Activated CD4-positive, alpha-beta T cell treated with anti-CD3 and anti-CD28 coated beads for 4 hours (primary cell): ENCODE measurements at places on chromosomes 6 and 20.

GRCh38 chr6:90918361-90918760 lies 331.5 kb upstream of the MAP3K7 start:
- DNase-seq = no peak

GRCh38 chr6:160431226-160431625 lies 83.0 kb downstream of the SLC22A3 start:
- DNase-seq = no peak

GRCh38 chr20:33552519-33552918 lies 62.6 kb downstream of the CBFA2T2 start:
- DNase-seq = no peak

DNA sequence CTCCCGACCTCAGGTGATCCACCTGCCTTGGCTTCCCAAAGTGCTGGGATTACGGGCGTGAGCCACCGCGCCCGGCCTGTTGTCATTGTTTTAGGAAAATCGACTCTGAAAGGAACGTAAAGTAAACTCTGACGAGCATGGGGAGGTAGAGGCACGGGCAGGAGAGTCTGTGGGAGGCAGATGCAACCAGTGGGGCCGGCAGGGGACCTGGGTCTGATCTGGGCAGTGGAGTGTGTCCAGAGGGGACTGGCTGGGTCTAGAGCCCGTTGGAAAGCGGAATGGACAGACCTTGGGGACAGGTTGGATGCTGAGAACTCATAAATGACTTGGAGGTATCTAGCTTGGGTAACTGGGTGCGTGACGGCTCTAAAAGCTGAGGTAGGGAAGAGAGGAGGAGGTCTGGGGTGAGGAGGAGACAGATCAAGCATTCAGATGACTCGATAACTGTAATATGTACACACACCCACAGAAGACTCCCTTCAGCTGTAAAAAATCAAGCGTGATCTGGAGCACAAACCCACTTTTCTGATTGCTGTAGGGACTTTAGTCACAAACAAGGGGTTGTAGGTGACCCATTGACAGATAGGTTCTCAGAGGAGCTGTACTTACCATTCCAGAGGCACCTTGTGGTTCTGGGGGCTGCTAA lies 22.4 kb downstream of the MANBAL start:
- no peak for DNase-seq

- DNase-seq = no peak
These were observed 156.2 kb downstream of the THBS2 start for GRCh38 chr6:169097381-169097959.

DNA sequence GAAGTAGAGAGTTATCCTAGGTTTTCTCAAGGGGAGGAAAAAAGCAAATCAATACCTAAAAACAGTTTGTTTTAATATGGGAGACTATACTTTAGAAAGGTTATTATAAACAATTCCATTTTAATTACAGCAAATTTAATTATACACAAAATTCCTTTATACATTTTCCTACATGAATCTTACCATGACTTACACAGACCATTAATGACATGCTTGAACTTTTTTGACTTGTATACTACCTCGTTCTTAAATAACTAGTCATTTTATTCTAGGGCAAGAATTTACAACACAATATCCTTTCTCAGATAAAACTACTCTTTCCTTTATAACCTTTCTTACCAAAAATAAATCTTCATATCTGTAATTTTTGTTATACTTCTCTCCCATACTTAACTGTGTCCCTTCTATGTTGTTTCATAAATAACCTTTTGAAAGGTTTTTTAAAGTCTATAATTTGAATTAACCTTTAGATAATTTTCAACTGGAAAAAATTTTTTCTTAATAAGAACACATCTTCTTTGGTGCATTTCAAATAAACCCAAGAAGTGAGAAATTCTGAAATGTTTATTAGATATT lies 729.4 kb downstream of the TENT5A start:
- DNase-seq = no peak

DNA sequence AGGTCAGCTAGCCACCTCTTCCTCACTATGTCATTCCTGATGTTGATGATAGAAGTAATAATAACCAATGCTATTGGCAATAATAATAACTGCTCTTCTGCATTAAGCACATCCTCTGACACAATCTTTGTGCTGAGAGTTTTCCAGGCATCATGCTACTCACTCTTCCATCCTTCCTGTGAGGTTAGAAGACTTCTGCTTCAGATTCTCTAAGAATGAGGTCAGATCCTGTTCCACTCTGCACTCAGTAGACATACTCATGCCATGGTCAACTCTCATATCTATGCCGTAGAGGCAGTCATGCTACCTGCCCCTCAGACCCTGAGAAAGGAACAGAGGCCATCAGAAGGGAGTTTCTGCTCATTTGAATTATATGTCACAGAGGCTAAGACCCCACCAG lies 98.1 kb upstream of the TOP1 start:
- no peak for DNase-seq

- no peak for DNase-seq
These were observed 94.0 kb upstream of the MCHR2 start for GRCh38 chr6:100088009-100088408.
